Stimulated activated CD8-positive, alpha-beta memory T cell treated with anti-CD3 and anti-CD28 coated beads, Interleukin-4, amount 100 ng/mL, for 24 hours (primary cell): ENCODE measurements at places on chromosomes 16 and 17.

- DNase-seq, result no peak
Measured at GRCh38 chr16:14284930-14285512, 213.9 kb downstream of the MRTFB start.

GRCh38 chr16:84885342-84885910, 65.6 kb downstream of the CRISPLD2 start:
- no peak for DNase-seq

- no peak for DNase-seq
Measured at GRCh38 chr16:30780021-30780420, 7.0 kb downstream of the ZNF629 start.

DNA sequence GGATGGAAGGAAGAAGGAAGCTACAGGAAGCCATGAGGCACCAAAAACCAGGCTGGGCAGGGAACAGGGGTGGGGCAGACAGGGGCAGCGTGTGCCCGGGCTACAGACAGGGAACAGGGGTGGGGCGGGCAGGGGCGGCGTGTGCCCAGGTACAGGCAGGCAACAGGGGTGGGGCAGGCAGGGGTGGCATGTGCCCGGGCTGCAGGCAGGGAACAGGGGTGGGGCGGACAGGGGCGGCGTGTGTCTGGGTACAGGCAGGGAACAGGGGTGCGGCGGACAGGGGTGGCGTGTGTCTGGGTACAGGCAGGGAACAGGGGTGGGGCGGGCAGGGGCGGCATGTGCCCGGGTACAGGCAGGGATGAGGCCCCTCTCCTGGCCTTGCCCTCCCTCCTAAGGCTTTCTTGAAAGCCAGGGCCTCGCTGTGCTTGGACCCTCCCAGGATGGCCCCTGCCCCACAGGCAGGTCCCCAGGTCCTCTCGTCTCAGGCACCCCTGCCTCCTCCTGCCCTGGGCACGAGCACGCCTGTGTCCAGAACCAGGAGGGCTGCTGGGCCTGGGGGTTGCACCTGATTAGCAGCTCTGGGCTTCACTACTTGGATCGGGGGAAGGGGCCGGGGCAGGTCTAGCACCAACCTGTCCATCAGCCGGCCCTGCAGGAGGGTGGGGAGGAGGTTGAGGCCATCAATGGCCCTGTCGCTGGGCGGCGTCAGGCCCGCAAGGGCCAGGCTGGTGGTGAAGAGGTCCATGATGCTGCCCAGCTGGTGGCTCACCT, 14.5 kb upstream of the APRT start:
- no peak for DNase-seq

DNA sequence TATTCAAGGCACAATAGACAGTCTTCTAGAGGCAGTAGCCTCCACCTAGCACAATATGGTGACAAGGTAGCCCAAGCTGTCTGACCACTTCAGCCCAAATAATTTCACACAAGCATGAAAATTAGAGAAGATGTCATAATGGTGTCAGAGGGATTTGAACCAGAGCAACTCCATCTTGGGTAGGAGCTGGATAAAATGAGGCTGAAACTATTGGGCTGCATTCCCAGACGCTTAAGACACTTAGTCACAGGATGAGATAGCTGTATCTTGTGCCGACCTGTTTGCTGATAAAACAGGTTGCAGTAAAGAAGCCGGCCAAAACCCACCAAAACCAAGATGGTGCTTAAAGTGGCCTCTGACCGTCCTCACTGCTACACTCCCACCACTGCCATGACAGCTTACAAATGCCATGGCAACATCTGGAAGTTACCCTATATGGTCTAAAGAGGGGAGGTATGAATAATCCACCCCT, 192.6 kb downstream of the CPPED1 start:
- no peak for DNase-seq

- DNase-seq, result no peak
Measured at GRCh38 chr17:9936095-9936494, 31.0 kb upstream of the RCVRN start.

DNA sequence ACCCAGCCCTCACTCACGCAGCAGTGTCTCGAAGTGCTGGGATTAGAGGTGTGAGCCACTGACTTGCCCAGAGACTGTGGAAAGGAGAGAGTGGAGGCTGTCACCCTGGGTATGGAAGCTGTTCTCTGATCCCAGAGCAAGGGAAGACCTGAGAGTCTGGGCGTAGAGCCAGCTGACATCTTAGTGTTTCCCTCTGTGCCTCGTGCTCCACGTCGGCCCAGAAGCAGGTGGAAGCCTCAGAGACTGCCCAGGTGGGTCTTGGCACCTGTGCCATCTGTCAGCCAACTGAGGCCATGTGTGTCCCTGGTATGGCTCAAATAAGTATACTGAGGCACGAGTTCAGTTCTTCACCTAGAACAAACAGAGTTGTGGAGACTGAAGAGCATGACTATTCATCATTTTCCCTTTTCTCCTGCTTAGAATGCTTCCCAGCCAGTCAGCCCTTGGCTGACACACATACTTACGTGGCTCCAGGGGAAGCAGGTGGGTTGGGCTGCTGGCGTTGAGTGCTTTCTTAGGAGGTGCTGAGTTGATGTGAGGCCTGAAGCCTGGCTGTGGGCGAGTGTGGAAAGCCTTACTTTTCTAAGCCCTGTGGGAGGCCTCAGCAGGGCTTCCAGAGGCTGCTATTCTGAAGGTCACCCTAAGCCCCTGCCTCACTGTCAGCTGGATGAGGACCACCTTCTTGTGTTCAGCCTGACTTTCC, 8.1 kb downstream of the CTRL start:
- no peak for DNase-seq

- DNase-seq, result no peak
Measured at GRCh38 chr16:17471719-17472461, 1.1 kb upstream of the XYLT1 start.

DNA sequence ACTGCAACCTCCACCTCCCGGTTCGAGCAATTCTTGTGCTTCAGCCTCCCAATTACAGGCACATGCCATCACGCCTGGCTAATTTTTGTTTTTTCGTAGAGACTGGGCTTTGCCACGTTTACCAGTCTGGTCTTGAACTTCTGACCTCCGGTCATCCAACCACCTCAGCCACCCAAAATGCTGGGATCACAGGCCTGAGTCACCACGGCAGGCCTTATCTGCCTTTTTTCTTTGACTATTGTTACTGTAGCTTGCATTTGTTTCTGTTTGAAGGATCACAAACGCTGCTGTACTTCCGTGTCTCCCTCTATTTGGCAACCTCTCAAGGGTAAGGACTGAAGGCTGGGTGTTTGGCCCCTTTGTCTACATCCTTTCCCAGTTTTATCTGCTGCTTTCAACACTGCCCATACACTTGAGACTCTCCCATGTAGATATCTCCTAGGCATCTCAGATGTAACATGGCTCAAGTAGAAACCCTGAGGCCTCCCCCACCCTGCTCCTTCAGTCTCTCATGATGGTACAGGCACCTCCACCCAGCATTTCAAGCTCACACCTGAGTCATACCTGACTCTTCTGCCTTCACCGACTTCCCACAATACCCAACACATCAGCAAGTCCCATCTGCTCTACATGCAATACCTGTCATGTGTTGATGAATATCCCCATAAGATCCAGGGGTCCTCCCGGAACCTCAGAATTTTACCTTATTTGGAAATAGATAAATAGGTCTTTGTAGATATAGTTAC, 219.0 kb downstream of the CPPED1 start:
- DNase-seq, result no peak

GRCh38 chr17:27905447-27906225, 12.5 kb upstream of the LYRM9 start:
- no peak for DNase-seq

DNA sequence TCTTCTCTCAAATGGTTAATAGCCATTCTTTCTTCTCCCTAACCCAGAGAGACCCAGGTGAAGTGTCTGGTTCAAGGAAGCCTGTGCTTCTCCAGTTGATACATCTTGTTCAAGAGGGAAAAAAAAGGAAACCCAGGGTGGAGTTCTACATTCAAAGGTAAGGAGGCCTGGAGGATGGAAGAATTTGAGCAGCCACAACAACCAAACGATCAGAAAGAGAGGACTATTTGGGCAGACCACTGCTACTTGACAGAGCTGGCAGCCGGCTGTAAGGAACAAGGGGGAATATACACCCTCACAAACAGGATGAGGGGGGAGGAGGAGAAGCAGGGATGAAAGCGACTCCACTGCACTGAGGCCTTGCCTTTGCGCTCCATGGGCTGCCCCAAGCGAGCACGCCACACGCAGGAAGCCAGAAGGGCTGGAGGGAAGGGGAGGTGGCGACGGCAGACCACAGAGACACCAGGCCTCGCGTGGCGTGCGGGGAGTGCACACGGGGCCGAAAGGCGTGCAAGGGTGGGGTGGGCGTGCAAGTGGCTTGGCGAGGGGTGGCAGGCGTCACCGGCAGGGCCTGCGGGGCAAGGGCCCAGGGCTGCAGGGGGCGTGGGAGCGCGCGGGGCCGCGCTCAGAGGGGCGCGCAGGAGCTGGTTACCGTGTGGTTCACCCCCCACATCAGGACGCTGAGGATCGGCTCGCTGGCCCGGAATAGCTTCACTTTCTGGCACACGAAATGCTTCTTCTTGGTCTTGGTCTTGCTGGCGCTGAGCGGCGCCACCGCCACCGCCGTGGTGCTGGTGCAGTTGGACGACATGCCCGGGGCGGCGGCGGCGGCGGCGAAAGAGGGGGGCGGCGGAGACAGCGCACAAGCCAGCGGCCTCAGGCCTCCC, 499 bp downstream of the PIP4K2B start:
- peak; percentile 29 for DNase-seq

- peak; percentile 25 for DNase-seq
Measured at GRCh38 chr16:4505356-4506147, 29.4 kb downstream of the HMOX2 start.

GRCh38 chr16:63625126-63625525, 1496.7 kb downstream of the CDH11 start:
- no peak for DNase-seq

DNA sequence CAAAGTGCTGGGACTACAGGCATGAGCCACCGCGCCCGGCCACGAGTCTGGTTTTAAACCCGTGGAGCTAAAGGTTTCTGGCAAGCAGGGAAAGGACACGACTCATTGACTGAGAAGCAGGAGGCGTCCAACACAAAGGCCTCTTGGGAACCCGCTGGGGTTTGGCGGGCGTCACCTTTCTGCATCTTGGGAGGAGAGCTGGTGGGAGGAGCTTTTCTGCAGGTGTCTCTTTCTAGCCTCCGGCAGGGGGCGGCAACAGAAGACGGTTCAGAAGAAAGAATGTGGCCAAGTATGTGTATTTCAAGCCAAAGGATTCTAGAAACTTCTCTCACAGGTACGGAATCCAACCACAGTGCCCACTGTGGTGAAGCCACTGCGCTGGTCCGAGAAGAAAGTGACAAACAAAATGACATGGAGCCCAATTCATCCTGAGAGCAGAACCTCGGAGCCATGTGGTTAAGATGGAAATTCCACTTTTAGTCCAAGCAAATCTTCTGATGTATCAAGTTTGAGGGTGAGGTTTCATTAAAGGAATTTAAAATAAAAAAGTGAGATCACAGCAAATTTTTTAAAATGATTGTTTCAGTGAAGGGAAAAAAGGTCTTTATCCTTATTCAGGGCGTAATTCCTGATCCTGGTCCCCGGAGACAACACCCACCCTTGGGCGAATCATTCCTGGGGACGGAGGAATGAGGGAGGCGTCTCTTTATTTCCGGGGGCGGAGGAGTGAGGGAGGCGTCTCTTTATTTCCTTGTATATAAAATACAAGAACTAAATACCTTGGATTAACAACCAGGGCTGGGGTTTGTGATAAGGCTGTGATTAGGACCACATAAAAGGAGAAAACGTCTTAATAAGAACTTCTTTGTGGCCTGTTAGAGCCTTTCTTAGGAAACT, 97.6 kb downstream of the MRM3 start:
- peak; percentile 30 for DNase-seq

DNA sequence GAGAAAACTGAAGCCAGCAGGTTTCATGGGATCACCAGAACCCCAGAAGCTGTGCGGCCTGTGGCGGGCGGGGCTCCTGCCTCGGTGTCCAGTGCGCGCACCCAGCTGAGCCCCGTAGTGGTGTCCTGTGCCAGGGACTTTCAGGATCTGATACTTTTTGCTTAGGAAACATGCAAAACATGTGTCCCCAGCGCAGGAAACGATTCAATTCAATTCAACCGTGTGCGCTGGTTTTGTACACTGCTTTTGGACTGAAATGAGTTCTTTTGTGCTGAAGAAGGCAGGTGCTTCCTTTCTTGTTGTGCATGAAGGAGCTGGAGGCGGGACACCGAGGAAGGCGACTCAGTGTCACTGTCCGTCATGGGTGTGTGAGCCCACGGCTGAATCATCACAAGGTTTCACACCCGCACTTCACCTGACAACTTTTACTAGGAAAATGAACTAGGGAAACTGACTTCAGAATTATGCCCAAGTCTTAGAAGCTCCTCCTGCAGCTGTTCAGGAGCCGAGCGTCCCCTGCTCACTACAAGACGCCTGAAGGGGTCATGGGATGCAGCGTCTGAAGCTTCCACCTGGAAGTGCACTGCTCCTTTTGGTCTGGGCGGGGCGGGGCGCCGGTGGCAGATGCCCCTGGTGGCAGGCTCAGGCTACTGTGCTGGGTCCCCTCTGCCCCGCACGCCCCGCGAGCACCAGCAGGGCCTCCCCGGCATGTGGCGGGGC, 31.4 kb upstream of the ZNF750 start:
- no peak for DNase-seq

DNA sequence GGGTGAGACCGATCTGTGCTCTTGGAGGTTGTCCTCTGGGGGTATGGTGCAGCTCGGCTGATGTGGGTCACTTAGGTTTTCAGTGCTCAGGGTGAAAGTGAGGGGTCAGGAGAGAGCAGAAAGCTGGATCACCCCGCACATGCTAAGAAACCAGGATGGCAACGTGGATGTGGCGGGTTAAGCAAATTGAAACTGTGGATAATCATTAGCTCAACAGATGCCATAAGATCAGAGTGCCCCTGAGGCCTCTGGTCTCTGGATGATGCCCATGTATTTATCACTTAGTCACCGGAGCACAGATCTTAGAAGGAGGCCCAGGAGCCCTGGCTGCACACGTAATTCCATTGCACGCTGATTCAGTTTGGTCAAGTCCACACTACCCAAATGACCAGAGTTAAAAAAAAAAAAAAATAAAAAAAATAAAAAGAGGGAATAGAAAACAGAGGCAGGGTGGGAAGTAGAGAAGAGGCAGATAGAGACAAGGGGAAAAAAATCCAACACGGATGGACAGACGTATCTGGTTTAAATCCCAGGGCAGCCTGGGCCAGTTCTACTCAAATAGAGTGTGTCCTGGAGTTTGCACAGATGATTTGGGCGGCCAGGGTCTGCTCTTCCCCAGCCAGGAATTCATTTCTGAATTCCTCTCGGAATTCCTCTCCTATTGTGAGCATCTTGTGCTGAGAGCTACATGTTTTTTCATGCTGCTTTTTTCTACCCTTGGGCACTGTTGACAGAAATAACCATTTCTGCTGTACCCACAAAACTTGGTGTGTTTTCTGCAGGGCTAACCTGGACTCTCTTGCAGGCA, 378.3 kb downstream of the CPPED1 start:
- DNase-seq, result no peak

GRCh38 chr16:56967733-56968132, 6.0 kb downstream of the CETP start:
- no peak for DNase-seq

DNA sequence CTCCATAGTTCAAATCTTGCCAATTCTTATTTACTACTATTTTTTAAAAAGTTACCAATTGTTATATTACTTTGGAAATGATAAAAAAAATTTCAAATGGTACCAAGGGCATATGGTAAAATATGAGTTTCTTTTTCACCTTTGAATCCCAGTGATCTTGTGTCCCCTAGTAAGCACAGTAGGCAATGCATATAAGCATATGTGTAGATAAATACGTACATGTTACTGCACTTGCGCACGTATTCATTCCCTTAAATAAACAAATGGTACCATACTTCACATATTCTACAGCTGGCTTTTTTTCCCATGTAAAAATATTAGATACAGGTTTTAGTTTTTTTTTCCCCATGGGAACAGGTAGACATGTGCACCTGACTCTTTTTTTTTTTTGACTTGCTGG, 27.6 kb downstream of the HEATR9 start:
- DNase-seq, result no peak
